ENCODE measurements at places on chromosomes 3 and 15. TPM values are rescaled to one million over a fixed set of nuclear protein-coding genes. Genes with fewer than 3 reads are reported as not detected.

- no peak for DNase-seq
Measured at GRCh38 chr15:33115191-33115861, 79.2 kb downstream of the FMN1 start.

- DNase-seq = no peak
Measured at GRCh38 chr15:94135486-94136147, 95.7 kb upstream of the MCTP2 start.

GRCh38 chr3:108099244-108099643, 8.4 kb upstream of the CD47 start:
- no peak for DNase-seq

GABRB3 gene
- total RNA-seq = 1.8 TPM

GRCh38 chr3:161905520-161906132, 409.0 kb downstream of the OTOL1 start:
- DNase-seq = no peak
